ENCODE measurements at places on chromosomes 13 and 19.

DNA sequence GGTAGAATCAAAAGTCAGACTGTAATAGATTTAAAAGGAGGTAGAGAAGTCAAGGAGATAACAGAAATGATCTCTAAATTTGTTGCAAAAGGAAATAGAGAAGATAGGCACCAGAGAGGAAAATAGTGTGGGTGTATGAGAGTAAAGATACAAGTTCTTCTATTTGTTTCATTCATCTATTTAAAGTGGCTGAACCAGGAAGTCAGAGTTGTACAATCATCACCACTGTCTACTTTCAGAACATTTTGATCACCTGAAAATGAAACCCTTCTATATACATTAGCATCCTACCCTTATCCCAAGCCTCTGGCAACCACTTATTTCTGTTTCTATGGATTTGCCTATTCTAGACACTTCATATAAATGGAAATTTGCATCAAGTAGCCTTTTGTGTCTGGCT, 36.7 kb downstream of the INTS6 start:
- no peak for DNase-seq

GRCh38 chr13:46146898-46147297, 35.1 kb downstream of the LCP1 start:
- no peak for DNase-seq

GRCh38 chr13:32040689-32041088, 9.1 kb downstream of the FRY start:
- DNase-seq = no peak

- no peak for DNase-seq
Measured at GRCh38 chr13:60572855-60573254, 175.8 kb downstream of the TDRD3 start.

DNA sequence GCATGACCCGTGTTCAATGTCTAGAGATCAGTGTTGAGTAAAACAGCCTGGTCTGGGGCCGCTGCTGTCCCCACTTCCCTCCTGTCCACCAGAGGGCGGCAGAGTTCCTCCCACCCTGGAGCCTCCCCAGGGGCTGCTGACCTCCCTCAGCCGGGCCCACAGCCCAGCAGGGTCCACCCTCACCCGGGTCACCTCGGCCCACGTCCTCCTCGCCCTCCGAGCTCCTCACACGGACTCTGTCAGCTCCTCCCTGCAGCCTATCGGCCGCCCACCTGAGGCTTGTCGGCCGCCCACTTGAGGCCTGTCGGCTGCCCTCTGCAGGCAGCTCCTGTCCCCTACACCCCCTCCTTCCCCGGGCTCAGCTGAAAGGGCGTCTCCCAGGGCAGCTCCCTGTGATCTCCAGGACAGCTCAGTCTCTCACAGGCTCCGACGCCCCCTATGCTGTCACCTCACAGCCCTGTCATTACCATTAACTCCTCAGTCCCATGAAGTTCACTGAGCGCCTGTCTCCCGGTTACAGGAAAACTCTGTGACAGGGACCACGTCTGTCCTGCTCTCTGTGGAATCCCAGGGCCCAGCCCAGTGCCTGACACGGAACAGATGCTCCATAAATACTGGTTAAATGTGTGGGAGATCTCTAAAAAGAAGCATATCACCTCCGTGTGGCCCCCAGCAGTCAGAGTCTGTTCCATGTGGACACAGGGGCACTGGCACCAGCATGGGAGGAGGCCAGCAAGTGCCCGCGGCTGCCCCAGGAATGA, 1.5 kb upstream of the CEACAM5 start:
- DNase-seq = no peak
